Mucosa of gallbladder (tissue), 1 donor: ENCODE measurements at places on chromosomes 7 and 10. TPM values are rescaled to one million over a fixed set of nuclear protein-coding genes. Genes with fewer than 3 reads are reported as not detected.

GRCh38 chr7:156998988-156999957, 11.2 kb downstream of the MNX1 start:
- DNase-seq, result no peak

DNA sequence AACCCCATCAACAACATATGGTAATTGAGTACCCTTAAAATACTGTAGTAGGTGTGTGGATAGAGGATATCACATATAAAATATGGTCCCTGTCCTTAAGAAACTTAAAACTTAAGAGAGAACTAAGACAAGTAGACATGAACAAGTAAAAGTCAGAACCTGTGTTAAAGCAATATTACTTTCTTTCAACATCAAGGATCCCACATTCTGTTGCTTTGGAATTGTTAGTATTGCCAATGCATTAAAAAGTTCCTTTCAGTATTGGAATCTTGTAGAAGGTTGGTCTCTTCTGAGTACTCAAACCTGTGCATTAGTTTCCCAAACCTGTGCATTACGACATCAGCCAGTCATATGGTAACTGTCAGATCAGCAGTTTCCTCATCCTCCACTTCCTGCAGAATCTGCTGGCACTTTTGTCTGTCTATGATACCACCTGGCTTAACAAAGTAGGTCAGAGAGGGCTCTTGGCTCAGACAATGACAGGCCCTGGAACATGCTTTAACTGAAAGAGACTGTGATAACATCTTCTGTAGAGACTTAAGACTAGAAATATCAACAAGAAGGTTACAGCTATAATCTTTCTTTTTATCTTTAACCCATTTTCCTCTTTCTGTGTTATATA, 56.5 kb downstream of the CCDC71L start:
- DNase-seq, result no peak

DNA sequence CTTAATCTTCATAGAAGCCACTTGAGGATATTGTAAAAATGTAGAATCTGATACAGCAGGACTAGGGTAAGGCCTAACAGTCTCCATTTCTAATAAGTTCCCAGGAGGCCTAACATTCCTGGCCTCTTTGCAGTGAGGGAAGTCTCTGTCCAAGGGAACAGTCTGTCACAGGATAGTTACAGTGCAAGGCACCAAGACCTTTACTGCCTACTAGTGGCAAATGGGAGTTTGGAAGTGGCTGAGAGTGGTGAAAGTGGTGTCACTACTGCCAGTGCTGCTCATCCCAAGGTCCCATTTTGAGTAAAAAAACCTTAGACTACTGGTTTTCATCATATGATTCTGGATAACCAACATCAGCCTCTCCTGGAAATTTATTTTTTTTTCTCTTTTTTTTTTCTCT, 619.5 kb upstream of the SEMA3D start:
- no peak for DNase-seq

GRCh38 chr7:90772410-90772809, 176.3 kb downstream of the CDK14 start:
- no peak for DNase-seq

DNA sequence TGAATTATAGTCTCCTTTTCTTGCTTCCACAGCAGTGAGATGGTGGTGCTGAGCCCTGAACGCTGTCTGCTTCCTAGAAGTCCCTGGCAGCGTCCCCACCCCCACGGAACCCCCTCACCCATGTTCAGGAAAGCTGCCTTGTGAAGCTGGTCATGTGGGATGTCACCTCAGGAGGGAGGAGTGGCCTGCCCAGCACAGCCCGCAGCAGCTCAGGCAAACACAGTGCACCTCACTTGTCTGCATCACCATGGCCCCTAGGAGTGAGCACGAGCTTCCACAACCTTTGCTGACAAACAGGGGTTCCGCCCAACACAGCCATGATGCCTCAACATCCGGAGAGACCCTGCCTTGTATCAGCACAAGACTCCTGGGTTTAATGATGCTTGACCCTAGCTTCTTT, 508.9 kb downstream of the RPS24 start:
- no peak for DNase-seq

- DNase-seq, result no peak
Observed at GRCh38 chr10:29621161-29621560, 13.6 kb downstream of the SVIL start.

GRCh38 chr7:24709585-24710360, 47.5 kb downstream of the GSDME start:
- no peak for DNase-seq

DNA sequence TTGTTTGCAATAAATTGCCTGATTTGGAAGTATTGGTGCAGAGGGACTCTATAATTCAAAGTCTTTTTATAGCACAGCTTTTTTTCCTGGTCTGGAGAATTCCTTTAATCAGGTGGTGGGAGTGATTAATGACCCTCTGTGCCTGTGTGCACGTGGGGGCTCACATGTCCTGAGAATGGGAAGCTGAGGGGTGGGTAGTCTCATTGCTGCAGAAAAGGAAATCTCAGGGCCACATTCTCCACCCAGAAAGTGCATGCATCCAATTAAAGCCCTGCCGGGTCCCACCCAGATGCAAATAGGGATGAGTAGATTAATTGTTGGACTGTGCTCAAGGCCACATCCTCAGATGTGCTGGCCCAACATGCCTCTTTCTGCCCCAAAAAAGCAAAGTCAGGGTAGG, 324.7 kb downstream of the CXCL12 start:
- no peak for DNase-seq

MXI1 gene
- 58.8 TPM for total RNA-seq

GRCh38 chr7:136078630-136079029, 101.5 kb upstream of the MTPN start:
- DNase-seq, result no peak

CCL24 gene
- 0.92 TPM for total RNA-seq

GRCh38 chr10:44065788-44066526, 318.9 kb downstream of the CXCL12 start:
- no peak for DNase-seq

- peak; percentile 80 for DNase-seq
Observed at GRCh38 chr7:20199015-20199737, 18.0 kb downstream of the MACC1 start.

DNA sequence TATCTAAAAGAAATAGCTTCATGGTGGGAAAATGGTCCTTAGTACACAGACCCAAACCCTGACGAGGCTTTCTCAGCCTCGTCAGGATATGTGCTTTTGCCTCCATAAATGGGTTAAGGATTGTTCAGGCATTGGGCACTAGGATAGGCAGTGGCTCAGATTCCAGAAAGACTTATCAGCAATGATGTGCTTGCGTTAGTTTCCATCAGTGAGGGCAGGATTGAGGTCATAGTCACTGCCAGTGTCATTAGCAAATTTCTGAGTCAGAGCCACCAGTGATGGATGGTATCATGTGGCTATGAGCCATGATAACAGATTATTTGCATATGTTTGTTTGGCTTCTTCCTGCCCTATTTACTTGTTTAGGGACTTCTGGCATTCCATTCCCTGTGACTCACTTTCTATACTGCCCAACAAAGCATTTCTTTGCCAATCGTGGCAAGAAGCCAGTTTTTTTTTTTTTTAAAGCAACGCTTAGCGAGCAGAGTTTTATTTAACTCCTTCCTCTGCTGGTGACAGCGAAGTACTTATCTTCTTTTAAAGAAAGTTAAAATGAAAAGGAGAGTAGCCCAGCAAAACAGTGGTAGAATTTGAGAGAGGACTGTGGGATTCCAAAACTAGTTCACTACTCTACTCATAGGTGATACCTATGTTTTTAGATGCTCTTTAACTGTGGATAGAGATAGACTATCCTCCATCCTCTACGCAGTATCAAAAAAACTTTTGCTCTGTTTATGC, 44.4 kb downstream of the MYPN start:
- peak; percentile 65 for DNase-seq

- DNase-seq, result no peak
Observed at GRCh38 chr10:44473146-44473545, 88.2 kb upstream of the CXCL12 start.

- DNase-seq, result no peak
Observed at GRCh38 chr7:82839555-82839954, 323.1 kb downstream of the PCLO start.

FMC1 gene
- total RNA-seq, result 18.2 TPM

- DNase-seq, result no peak
Observed at GRCh38 chr7:83289419-83289993, 126.8 kb upstream of the PCLO start.

GRCh38 chr10:26743841-26744240, 46.3 kb downstream of the PDSS1 start:
- no peak for DNase-seq

MRC1 gene
- total RNA-seq, result 31.0 TPM

TECPR1 gene
- 42.3 TPM for total RNA-seq

- DNase-seq, result no peak
Observed at GRCh38 chr10:120719333-120719732, 131.8 kb upstream of the WDR11 start.

DNA sequence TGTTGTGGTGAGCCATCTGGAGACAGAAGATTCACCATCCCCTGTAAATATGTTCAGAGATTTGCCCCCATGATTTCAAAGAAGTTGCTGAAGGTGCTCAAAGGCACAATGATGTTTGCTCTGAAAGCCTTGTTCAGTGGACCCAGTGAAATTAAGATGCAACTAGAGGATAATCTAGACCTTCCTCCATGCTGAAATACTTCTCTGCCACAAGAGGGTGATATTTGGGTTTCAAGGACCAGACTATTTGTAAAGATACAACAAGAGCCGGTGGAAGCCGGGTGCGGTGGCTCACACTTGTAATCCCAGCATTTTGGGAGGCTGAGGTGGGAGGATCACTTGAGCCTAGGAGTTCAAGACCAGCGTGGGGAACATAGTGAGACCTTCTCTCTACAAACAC, 13.5 kb upstream of the MSRB2 start:
- DNase-seq, result no peak

DNA sequence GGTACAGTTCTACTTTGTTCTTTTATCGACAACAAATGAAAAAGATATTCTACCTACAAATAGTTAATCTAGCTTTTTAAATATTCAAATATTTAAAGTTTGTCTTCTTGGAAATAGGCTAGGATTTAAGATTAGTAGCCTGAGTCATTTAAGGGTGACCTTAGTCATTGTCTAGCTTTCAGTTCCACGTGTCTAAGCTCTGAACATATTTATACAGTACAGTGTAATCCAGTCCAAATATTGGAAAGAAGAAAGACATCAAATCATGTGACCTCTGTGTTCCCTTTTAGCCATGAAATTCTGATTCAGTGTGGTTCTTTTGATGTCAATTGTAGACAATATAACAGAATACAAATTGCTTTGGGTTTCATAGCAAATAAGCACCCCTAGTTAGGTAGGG, 121.1 kb downstream of the MALRD1 start:
- no peak for DNase-seq

DNA sequence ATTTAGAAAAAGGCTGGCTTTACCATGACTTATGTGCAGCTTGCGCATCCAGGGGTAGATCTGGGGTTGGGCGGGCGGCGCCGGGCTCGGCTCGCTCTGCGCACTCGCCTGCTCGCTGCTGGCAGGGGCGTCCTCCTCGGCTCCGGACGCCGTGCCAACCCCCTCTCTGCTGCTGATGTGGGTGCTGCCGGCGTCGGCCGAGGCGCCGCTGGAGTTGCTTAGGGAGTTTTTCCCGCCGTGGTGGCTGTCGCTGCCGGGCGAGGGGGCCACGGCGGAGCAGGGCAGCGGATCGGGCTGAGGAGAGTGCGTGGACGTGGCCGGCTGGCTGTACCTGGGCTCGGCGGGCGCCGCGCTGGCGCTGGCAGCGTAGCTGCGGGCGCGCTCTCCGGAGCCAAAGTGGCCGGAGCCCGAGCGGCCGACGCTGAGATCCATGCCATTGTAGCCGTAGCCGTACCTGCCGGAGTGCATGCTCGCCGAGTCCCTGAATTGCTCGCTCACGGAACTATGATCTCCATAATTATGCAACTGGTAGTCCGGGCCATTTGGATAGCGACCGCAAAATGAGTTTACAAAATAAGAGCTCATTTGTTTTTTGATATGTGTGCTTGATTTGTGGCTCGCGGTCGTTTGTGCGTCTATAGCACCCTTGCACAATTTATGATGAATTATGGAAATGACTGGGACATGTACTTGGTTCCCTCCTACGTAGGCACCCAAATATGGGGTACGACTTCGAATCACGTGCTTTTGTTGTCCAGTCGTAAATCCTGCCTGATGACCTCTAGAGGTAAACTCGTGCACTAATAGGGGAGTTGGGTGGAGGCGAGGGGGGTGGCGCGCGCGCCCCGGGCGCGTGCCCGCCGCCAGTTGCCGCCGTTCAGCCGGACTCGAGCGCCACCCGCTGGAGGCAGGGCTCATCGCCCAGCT, at the start of gene HOXA5:
HOXA5 (minus strand) TSS at position 659 of the 927 bp plus-strand sequence; CDS start at position 585, 74 bp downstream.
- DNase-seq, result no peak

DNA sequence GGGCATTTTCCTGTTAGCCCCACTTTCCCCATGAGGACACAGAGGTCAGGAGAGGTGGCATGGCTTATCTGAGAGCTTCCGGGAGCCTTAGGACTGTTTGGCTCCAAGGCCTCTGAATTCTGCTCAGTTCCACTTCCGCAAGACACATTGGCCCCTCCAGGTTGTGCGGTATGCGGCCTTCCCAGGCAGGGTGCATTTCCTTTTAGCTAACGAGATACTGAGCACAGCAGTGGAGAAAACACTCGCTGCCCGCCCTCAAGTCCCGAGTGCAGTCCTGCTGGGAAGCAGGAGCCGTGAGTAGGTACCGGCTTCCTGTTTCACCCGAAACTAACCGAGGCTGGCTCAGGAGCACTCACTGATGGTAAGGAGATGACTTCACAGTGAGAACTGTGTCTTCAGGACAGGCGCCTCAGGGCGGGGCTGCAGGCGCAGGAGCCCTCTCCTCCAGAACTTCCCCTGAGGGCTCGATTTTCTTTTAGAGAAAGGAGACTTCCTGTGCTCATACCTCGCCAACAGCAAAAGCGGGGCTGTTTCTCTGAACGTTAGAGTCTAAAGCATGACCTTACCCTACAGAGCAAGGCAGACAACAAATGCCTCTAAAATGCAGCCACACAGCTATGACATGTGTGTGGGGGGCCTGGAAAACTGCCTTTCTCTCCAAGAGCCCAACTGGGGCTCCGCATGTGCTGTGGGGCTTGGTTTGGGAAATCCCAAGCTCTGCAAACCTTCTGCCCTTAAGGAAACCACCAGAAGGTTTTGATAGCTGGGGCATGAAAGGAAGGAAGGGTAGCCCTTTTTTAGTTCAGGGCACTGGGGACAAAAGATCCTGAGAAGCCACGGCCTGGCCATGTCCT, 25.9 kb downstream of the RGS10 start:
- DNase-seq, result no peak

SLC39A12 gene
- not detected for total RNA-seq

ZNF467 gene
- total RNA-seq, result 31.1 TPM
